ENCODE measurements at places on chromosomes 11 and 22.

- no peak for DNase-seq
Measured at GRCh38 chr11:33874433-33874832, 17.4 kb downstream of the LMO2 start.

DNA sequence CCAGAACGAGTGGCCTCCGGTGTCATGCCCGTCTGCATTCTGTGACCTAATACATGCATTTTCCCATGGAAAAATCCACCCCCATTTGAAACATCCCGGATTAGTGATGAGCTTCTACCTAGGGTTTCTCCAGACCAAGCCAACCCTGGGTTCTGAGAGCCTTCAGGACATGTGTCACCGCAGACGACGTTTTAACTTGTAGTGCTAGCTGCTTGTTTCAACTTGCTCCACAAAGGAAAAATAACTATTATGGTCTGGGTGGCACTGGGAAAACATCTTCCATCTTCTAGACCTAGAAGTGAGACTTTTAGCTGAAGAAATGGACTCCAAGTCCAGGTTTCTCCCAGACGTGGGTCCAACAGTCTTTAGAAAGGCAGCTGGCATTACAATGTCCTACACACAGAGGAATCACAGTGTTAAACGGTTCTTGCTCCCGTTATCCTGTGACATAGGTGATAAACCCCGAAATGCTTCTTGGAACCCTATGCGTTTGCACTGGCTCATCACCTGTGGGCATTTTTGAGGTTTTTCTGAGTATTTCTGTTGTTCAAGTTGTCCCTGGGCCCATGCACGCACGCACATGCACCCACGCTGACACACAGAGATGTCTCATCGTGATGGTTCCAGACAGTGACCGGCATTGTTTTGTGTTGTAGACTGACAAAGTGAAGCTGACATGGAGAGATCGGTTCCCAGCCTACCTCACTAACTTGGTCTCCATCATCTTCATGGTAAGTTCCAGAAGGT is 46.6 kb upstream of the FADD start:
- no peak for DNase-seq

- no peak for DNase-seq
Measured at GRCh38 chr11:26837154-26837553, 115.3 kb upstream of the SLC5A12 start.

DNA sequence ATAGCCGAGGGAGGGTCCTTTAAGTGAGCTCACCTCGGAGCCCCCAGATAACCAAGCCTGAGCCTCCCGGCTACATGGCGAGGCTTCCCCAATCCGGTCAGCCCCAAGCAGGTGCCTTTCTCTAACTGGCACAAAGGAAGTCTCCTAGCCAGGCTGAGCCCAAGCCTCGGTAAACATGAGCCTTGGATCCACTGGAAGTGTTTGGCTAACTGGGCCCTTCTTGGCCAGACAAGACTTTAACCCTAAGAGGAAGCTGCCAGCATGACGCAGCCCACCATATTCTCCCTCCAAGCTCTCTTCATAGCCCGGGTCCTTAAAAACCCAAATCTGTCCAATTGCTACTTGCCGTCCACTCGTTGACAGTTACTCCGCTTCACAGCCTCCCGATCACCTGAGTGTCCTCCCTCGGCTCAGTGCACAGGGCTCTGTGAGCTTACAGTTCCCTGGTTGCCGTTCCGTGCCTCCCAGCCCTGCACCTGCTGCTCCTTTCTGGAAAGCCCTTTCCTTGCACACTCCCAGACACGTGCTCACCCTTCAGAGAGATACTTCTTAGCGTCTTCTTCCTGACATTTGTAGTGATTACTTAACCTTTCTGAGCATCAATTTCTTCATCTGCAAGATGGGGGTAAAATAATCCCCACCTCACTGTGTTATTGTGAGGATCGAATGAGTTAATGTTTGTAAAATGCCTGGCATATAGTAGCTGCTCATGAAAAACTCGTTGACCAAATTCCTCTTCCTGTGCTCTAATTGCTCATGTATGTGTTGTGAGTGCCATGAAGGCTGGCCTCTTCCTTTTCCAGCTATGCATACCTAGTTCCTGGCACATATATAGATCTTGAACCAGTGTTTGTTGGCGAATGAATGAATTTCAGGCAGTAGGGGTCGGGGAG is 25.6 kb downstream of the TXN2 start:
- DNase-seq, result no peak

DNA sequence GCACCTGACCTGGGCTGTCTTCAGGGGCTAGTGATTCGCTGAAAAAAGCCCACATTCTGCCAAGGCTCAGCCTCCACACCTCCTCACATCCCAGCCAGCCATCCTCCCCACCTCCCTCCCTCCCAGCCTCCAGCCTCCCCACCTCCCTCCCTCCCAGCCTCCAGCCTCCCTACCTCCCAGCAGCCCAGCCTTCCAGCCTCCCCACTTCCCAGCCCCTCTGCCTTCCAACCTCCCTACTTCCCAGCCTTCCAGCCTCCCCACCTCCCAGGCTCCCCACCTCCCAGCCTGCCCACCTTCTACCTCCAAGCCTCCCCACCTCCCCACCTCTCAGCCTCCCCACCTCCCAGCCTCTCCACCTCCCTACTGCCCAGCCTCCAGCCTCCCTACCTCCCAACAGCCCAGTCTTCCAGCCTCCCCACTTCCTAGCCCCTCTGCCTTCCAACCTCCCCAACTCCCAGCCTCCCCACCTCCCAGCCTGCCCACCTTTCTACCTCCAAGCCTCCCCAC is 33.7 kb upstream of the TH start:
- DNase-seq, result peak; percentile 22

DNA sequence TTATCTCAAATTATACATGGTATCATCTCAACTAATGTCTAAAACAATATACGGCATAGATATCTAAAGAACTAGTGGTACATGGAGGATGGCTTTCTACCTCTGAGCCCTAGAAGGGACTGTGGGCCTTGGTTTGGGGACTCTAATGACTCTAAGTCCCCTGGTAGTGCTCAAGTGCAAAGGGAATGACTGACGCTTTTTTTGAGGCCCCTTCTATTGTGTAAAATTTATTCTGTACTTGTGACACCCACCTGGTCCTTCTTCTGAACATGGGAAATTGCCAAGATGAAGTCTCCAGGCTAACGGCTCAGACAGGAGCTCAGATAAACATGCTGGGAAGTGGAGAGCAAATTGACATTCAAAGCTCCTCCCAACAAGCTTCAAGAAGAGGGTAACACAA is 53.4 kb upstream of the IGLL5 start:
- DNase-seq, result no peak

DNA sequence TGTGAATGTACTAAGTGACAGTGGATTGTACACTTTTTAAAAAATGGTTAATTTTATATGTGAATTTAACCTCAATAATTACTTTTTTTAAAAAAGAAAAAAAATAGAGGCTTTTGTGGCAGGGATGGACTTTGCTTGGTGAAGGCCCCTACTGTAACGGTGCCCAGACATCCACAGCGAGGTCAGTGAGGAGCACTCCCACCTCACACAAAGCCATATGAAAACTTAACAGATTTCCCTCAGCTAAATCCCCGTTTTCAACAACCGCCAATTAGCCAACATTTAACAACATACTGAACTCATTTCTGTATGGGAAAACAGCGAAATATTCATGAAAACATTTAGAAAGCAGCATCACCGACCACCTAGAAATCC is 642 bp upstream of the C11orf58 start:
- DNase-seq, result no peak

DNA sequence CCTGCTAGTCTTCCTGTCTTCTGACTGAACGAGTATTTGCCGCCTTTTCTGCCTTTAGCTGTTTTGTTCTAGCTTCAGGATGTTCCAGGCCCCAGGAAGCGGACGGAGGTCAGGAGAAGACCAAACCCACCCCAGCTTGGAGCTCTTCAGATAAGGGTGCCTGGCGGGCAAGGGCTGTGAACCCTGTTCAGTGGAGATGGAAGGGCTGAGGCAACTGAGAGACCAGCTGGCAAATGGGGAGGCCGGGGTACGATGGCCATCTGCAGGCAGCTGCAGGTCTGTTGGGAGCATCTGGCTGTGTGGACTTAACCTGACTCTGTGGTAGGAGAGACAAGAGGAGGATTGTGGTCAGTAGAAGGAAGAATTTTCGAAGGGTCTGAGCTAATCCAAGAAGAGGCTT is 95.6 kb downstream of the CHST1 start:
- DNase-seq, result no peak

- no peak for DNase-seq
Measured at GRCh38 chr11:87368858-87369480, 331.2 kb downstream of the TMEM135 start.

DNA sequence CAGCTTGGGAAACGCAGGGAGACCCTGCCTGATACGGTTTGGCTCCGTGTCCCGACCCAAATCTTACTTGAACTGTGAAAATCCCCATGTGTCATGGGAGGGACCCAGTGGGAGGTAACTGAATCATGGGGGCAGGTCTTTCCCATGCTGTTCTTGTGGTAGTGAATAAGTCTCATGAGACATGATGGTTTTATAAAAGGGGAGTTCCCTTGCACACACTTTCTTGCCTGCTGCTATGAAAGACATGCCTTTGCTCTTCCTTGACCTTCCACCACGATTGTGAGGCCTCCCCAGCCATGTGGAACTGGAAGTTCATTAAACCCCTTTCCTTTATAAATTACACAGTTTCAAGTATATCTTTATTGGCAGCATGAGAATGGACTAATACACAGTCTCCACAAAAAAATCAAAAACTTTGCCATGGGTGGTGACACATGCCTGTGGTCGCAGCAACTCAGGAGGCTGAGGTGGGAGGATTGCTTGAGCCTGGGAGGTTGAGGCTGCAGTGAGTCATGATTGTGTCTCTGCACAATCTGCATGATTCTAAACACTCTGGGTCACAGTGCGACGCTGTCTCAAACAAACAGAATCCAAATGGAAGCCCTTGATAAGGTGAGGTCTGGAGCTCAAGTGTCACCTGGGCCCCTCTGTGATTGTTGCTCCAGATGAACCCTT is 34.9 kb downstream of the SYN3 start:
- DNase-seq, result peak; percentile 25

- no peak for DNase-seq
Measured at GRCh38 chr11:64294774-64295173, 3.7 kb downstream of the KCNK4 start.

DNA sequence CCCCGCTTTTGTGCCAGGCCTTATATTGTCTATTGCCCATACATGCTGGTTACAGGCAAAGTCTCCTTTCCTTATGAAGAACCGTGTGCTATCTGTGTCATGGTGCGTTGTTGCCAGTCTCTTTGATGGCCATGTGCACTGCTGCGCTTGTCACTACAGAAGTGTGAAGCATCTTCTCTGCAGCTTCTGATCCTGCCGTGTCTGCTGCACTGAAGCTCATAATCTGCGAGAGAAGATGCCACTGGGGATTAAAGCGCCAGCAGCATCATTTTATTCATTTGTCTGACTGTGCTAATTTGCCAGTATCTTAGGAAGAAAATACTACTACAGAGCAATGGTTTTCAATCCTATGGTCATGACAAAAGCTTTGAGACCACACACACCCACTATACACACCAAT is 330.1 kb downstream of the FAT3 start:
- no peak for DNase-seq

- no peak for DNase-seq
Measured at GRCh38 chr22:43289976-43290721, 53.0 kb downstream of the SCUBE1 start.

DNA sequence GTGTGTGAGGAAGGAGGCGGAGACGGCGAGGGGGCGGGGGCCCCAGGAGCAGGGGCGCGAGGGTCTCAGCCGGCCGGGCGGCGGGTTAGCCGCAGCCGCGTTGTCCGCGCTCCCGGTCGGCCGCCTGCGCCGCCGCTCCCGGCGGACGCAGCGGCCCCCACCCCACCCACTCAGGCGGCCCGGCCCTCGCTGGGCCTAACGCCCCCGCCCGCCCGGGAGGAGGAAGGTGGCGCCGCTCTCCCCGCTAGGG is at the start of gene FCHSD2:
FCHSD2 (minus strand) TSS at position 191 of the 250 bp plus-strand sequence. CDS start 441 bp downstream, outside the sequence.
- DNase-seq, result no peak

- DNase-seq, result no peak
Measured at GRCh38 chr11:95708681-95709080, 80.9 kb downstream of the FAM76B start.

- no peak for DNase-seq
Measured at GRCh38 chr22:27507111-27507611, 294.4 kb downstream of the MN1 start.

GRCh38 chr11:27329867-27330632 is 33.0 kb downstream of the CCDC34 start:
- no peak for DNase-seq

DNA sequence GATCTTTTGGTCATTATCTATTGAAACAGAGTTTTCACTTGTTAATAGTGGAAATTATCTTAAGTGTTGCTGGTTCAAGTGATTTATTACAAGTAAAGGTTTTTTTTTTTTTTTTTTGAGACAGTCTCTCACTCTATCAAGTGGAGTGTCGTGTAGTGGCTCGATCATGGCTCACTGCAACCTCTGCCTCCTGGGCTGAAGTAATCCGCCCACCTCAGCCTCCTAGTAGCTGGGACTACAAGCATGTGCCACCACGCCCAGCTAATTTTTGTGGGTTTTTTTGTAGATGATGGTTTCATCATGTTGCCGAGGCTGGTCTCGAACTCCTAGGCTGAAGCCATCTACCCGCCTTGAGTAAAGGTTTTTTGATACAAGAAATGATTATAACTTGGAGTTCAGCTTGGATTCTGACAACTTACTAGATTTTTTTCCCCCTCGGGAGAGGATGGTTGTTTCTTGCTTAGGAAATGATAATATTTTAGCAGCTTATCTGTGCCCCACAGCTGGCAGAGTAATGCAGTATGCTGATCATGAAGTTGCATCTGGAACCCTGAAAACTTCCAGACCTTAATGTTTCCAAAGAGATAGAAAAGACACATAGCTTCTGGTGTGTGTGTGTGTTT is 68.9 kb downstream of the MTMR3 start:
- no peak for DNase-seq

DNA sequence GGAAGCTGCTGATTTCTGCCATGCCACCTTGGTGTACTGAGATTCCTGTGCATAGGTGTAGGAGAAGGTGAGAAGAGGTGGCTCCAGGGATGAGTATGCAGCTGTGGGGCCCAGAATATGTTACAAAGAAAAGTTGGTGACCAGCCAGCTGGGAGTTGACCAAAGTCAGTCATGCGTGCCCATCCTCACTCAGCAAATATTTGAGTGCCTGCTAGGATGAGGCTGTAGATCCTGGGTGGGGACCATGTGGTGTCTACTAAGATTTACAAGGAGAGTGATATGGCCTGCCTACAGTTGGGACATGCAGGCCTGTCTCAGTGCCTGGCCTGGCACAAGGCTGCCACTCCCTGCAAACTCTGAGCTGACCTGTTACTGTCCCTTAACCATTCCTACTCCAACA is 19.4 kb downstream of the RNF185 start:
- no peak for DNase-seq

GRCh38 chr11:32033067-32033466 is 57.8 kb upstream of the RCN1 start:
- no peak for DNase-seq

- no peak for DNase-seq
Measured at GRCh38 chr11:33734441-33735270, 1.6 kb downstream of the CD59 start.

DNA sequence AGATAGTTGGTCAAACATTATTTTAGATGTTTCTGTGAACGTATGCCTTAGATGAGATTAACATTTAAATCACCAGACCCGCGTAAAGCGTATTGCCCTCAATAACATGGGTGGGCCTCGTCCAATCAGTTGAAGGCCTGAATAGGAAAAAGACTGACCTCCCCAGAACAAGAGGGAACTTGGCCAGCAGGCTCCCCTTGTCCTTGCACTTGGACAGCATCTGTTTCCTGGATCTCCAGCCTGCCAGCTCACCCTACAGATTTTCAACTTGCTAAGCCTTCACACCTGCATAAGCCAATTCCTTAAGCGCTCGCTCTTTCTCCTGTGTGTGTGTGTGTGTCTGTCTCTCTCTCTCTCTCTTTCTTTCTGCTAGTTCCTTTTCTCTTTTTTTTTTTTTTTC is 8.2 kb downstream of the TOM1 start:
- peak; percentile 34 for DNase-seq

GRCh38 chr22:16955678-16956210 is 52.3 kb downstream of the GAB4 start:
- no peak for DNase-seq

Data from type B pancreatic cell (in vitro differentiated cells).